ENCODE measurements at places on chromosomes 12 and 14.

DNA sequence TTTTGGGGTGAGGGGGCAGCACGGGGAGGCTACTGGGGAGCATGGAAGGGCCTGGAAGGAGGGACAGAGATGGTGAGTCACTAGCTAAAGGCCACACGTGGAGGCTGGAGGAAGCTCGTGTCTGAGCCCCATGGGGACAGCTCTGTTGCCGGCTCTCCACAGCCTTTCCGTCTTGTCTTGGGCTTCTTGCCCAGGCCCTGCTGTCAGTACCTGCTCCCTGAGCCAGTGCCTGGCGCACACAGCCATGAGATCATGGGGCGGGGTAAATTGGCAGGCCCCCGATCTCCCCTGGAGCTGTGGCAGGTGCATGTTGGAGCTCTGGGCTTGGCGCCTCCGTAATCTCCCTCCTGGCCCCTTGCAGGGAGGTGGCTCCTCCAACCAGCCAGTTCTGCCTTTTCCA, 16.1 kb upstream of the KRT80 start:
- DNase-seq = no peak

DNA sequence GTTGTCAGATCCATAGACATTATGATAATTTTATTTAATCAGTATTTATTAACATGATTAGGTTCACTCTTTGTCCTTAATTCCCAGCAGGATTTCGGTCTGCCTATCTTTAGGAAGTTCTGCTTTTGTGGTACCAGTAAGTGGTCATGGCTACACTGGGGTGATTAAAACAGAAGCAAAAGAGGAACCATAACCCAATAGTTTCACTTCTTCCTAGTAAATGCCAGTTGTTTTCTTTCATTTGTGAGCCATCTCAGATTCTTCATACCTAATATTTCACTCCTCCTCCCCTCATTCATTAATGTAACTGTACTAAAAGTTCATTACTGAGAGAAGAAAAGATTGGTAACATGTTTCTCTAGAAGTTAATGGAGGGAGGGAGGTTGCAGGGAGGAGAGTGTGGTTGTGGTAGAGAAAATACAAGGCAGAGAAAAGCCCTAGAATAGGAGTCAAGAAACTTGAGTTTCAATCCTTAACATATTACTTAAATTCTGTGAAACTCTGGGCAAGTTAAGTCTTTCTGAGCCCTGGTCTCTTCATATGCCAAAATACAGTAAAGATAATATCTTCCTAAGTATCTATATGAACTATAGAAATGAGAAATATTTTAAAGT, 101.2 kb downstream of the PEBP1 start:
- peak; percentile 22 for DNase-seq

DNA sequence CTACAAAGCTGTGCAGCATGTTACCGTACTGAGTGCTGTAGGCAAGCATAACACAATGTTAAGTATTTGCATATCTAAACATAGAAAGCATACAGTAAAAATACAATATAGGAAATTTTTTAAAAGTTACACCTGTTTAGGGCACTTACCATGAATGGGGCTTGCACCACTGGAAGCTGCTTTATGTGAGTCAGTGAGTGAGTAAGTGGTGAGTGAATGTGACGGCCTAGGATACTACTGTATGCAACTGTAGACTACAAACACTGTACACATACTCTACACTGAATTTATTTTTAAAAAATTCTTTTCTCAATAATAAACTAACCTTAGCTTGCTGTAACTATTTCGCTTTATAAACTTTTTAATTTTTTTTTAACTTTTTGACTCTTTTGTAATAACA, 82.1 kb upstream of the FSCB start:
- DNase-seq = no peak

- no peak for DNase-seq
Measured at GRCh38 chr12:124371970-124372555, 77.2 kb downstream of the RFLNA start.

DNA sequence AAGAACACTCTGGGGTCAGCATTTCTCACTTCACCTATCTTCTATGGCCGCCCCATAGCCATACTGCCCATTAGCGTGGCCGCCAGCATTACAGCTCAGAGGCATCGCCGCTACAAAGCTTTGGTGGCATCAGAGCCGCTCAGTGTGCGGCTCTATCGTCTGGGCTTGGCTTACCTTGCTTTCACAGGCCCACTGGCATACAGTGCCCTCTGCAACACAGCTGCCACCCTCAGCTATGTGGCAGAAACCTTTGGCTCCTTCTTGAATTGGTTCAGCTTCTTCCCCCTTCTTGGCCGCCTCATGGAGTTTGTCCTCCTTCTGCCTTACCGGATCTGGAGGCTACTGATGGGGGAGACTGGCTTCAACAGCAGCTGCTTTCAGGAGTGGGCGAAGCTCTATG, 2.6 kb downstream of the DNAJC22 start:
- no peak for DNase-seq

DNA sequence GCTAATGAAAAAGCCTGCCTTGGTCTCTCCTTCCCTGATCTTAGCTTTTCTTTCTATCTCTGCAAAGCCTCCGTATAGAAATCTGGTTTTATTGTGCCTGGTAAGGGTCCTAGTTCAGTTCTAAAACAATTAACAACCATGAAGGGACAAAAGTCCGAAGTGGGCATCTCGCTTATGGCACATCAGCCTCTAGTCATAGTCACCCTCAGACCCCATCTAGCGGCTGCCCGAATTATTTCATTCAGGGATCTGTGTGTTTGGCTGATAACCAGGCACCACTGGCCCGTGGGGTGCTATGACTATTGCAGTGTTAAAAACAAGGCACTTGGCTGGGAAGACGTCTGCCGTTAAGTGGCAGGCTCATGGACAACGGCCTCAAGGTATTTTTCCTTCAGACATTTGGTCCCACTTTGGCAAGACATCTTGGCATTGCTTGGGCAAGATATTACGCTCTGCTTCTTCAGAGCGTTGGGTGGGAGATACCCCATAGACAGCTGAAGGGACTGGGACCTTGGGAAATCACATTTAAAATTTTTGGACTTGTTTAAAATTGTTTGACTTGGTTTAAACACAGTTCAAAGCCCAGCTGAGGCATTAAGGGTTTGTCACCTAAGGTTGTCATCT, 87.1 kb downstream of the SINHCAF start:
- DNase-seq = peak; percentile 30

DNA sequence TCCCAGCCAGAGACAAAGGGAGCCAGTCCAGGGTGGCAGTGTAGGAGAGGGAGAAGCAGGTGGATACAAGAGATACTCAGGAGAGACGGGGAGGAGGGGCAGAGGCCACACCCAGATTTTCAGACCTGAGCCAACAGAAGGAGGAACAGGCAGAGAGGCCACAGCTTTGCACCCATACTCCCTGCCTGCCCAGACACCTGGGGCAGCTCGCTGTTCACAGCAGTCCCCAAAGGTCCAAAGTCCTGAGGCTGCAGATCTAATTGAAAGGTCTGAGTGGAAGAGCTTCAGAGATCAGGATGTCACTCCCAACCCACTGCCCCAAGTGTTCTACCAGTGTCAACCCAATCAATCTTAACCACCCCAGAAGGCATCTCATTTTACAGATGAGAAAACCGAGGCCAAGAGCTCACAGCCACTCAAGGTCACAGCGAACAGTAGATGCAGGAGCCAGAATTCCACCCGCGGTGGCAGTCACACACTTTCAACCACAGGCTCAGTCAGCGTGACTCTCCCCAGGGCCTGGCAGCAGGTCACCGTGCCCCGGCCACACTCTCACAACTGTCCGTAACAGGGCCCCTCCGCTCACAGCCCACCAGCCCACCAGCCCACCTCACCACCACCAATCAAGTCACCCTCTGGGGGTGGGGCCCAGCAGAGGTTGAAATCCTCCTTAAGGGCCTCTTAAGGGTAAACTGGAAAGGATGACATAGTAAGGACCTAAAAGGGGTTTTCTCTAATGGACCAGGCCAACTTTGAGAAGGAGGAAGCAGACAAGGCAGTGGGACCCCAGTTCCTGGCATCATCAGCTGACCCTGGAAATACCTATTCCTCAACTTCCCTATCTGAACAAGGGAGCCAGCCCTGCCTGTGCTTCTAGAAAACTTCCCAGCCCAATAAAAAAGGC, 33.3 kb downstream of the ACTN1 start:
- DNase-seq = no peak

GRCh38 chr12:51890511-51891171, 2.7 kb downstream of the ANKRD33 start:
- no peak for DNase-seq

DNA sequence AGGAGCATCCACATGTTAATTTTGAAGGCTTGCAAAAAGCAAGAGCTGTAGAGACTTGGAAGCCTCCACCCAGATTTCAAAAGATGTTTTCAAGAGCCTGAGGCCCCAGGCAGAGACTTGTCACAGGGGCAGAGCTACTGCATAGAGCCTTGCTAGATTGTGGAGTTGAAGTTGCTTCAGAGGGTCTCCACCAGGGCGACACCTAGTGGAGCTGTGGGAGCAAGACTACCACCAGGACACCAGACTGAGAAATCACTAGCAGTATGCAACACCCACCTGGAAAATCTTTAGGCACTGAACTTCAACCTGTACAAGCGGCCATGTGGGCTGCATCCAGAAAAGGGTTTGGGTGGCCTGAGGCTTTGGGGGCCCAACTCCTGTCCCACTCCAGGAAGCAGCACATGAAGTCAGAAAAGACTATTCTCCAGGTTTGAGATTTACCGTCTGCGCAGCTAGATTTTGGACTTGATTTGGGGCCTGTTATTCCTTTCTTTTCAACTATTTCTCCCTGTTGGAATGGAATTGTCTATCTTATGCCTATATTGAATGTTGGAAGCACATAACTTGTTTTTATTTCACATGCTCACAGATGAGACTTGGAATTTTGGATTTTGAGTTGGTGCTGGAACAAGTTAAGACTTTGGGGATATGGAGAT, 508.6 kb downstream of the FLRT2 start:
- peak; percentile 42 for DNase-seq

- DNase-seq = no peak
Measured at GRCh38 chr14:103123634-103124500, 606 bp downstream of the TNFAIP2 start.

DNA sequence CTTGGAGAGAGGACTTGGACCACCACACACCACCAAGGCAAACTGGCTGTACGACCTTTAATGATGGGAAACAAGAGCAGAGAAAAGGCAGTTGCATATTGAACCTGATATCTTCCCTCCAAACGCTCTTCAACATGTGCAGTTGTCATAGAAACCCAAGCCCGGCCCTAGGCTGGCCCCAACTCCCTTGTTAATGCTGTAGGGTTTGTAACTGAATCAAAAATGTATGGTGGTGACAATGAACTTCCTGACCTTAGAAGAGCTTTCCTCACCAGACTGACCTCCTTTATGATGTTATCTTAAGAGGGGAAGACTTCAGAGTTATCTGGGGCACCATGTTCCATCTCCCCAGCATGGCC, 12.3 kb downstream of the APOLD1 start:
- DNase-seq = no peak

GRCh38 chr14:77979666-77980351, 179.9 kb downstream of the ADCK1 start:
- no peak for DNase-seq

- DNase-seq = no peak
Measured at GRCh38 chr12:124301084-124301654, 6.3 kb downstream of the RFLNA start.

DNA sequence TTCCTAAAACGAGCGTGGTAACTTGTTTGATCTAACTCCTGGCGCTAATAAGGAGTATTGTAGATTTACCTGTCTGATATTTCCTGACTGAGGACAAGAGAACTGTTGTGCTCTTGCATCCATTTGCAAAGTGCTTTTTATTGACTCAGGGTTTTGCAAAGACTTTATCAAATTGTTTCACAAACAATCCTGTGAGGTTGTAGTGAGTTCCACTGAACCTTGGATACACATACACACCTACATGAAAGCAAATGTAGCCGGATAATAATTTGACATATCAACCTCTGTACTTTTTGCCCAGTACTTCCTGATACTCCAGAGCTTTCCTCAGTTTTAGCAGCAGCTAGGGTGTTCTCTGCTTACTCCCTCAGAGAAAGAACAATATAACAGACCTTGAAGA, 6.7 kb upstream of the PTGER2 start:
- DNase-seq = no peak
